ENCODE measurements at places on chromosomes 5 and 9.

DNA sequence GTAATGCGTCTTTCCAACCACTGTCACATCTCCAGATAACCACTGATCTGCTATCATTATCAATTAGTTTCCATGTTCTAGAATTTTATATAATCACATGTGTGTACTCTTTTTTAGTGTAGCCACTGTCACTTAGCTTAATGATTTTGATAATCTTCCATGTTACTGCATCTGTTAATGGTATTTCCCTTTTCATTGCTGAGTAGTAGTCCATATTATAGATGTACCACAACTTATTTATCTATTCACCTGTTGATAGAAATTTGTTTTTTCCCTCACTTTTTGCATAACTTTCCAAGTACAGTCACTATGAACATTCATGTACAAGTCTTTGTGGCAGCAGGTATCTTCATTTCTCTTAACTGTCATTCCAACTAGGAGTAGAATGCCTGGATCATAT, 30.3 kb upstream of the RPS23 start:
- no peak for DNase-seq

DNA sequence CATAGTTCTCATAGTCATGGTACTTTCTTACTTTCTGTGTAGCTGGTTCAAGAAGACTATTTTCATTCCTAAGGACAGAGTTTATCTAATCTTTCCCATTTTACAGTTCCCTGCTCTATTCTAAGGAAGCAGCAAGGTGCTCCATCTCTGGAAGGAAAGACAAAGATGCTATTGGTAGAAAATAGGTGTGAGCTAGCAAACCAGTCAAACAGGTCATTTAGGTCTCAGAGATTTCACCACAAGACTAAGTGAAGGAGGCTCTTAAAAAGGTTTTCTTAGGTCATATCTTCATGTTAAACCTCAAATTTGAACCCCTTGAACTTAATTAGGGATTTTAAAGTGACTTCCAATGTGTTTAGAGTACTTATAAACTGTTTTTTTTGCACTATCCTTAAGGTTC, 62.6 kb downstream of the ADAMTSL1 start:
- DNase-seq: no peak

DNA sequence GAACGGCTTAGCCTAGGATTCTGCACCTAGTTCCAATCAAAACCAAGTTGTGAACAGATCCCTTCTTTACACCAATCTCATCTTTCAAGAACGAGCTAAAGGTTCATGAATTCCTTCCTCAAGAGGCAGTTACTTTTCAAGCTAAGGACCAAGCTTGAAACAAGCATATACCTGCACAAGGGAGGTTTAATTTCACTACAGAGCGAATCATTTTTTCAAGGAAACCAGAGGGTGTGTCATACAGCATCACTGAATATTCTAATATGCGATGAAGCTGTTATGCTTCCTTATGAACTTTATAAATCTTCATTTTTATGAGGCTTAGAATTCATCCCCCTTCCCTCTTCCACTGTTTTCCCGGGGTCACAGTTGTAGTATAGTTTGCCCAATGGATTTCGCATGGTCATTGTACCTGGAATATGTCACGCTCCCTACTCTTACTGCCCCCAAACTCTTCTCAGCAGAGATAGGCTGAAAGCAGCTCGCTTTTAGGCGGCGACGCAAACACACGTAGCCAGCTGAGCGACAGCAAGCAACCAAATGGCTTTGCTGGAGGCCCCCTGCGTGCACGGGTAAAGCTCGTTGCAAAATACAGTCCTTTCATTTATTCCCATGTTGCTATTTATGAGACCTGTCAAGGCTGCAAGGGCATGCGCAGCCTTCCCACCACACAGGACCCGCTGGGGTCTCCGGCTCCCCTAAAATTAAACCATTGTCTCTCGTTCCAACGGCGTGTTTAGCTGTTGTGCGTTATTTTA, 832 bp downstream of the LMBRD2 start:
- DNase-seq: peak; percentile 10

- no peak for DNase-seq
Measured at GRCh38 chr9:32345243-32345642, 39.2 kb upstream of the ACO1 start.

DNA sequence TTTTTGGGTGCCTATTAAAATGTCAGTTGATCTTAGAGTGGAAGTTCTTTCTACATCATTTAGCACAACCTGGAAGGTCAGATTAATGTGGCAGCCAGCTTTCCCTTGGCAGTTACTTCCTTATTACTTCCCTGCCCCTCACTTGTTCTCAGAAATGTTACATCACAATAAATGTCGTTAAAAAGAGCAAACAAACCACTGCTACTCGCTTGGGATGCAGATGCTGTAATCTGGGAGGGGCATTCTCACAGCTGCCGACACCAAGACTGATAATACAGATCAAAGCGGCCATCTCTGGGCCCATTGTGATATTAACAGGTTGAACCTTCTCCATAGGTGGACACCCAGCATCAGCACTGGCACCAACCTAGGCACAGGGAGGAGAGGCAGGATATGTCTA, 29.3 kb downstream of the PLAC8L1 start:
- no peak for DNase-seq

GRCh38 chr9:81292056-81292805, 397.1 kb downstream of the TLE1 start:
- DNase-seq: no peak

All from activated CD4-positive, CD25-positive, alpha-beta regulatory T cell (primary cell).